NCI-H2227 treated with DMSO at 0.1 percent for 48 hours (cell line): ENCODE measurements at places on chromosomes 4 and X.

GRCh38 chr4:85512446-85513205 lies 37.7 kb downstream of the ARHGAP24 start:
- DNase-seq, result no peak

DNA sequence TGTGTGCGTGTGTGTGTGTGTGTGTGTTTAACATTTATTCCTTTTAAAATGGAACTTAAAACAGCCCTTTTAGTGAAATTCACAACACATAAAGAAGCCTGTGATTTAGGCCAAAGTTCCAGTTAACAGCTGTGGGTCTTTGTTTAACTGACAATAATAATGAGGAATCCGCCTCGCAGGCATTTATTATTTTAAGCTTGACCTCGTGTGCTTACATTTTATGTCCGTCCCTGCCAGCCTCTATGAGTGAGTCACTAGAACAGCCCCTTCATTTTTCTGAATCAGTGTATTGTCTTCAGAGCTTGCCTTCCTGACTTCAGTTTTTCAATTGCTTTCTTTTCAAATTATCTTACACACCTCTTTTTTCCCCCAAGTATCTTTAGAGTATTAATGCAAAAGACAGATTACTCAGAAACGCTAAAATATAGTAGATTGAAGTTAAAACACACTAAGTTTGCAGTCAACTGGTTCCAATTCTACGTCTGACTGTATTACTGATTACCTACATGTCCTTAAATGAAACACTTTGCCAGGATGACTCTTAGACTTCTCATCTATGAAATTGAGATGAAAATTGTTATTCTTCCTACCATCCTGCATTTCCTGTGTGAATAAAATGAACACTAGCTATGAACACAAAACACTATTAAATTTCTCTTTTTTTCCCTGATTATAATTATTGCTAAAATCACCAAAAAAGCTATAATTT lies 319.6 kb upstream of the HS3ST1 start:
- peak; percentile 77 for DNase-seq

DNA sequence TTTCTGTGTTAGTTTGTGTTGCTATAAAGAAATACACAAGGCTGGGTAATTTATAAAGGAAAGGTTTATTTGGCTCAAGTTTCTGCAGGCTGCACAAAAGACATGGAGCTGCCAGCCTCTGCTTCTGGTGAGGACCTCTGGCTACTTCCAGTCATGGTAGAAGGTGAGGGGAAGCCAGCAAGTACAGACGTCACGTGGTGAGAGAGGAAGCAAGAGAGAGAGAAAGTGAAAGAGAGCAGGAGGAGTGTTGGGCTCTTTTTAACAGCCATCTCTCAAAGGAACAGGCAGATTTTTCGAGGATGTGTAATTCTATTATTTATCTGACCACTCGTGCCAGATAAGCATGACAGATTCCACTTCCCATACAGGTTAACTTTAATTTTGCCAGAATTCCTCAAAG lies 1199.1 kb downstream of the ADGRL3 start:
- DNase-seq, result no peak

DNA sequence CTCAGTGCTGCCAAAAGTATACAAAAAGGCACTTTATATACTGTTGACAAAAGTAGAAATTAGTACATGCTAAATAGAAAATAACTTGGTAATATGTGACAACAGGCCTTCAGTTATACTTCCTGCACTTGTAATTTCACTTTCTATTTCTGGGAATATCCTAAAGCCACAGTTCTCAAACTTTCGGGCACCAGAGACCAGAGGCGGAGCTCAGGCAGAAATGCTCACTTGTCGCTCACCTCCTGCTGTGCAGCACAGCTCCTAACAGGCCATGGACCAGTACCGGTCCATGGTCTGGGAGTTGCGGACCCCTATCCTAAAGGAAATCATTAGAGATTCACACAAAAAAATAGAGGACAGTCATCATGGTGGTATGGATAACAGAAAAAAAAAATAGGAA lies 25.7 kb downstream of the ACSL4 start:
- no peak for DNase-seq

DNA sequence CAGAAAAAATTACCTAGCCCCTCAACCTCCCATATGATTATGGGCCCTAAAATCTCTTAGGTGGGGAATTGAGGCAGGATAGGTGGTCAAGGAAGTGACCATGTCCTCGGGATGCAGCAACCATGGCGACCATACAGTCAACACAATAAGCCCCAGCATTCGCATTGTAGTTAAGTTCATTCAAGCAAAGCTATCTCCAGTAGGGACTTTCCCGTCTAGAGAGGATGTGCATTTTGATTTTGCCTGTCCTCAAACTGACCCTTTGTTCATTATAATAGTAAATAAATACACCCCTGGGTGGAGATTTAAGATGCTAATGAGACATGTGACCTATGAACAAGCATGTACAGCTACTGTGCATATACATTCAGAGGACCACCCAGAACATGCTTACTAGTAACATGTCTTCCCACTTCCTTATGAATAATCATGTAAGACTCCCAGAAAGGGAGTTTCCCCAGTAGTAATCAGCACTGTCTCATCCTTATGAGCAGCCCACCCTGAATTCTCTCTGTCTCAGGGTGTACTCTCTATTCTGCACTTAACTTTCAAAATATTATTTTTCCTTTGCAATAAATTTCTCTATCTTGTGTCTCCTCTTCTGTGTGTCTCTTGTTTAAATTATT lies 74.3 kb downstream of the NUDT11 start:
- DNase-seq, result no peak

DNA sequence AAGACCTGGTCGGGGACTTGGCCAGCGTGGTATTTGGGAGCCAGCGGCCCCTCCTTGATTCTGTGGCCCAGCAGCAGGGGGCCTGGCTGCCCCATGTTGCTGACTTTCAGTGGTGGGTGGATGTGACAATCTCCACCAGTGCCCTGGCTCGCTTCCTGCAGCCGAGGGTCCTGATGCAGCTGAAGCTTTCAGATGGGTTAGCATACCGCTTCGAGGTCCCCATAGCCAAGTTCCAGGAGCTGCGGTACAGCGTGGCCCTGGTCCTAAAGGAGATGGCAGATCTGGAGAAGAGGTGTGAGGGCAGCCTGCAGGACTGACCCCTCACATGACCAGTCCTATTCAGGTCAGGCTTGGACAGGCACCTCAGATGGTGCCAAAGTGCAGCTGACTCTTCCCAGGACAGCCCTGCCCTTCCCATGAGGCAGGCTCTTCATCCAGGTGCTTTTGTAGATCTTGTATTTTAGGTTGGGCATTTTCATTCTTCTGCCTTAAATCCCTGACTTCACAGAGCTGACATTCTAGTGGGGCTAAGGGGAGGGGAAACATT lies 15.1 kb downstream of the LNX1 start:
- DNase-seq, result no peak

DNA sequence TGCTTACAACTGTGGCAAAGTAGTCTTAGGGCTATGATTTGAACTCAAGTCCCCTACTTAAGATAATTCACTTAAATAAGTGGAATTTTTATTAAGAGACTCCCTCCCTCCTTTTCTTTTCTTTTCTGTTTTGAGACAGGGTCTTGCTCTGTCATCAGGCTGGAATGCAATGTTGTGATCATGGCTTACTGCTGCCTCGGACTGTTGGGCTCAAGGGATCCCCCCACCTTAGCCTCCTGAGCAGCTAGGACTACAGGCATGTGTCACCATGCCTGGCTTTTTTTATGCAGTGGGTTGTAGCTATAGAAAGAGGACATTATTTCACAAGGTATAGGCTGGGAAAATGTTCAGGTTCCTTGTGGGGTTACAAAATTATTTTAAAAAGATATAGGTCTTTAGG lies 19.2 kb downstream of the DIAPH2 start:
- no peak for DNase-seq

DNA sequence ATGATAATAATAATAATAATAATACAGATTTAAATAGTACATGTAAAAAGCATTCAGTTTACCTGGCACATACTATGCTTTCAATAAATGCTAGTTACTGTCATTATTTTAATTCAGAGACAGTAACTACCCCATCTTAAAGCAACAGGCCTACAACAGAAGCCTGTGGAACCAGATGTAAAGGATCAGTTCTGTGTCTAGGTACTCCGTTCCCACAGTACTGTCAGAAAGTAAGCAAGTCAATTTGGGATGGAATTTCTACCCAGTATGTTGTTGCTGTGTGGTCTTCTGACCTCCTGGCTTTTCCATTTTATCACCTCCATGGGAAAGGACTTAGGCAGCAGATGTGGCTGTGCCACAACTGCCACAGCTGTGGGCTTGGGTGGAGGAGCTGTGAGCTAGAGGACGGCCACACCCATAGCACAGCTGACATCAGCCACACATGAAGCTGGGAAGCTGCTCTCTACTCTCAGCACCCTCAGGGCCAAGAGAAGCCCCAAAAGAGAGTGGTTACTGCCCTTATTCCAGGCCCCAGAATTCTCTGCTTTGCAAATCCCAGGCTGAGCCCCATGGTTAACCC lies 102.8 kb downstream of the CBR4 start:
- DNase-seq, result no peak

GRCh38 chr4:74754218-74754617 lies 40.1 kb downstream of the BTC start:
- DNase-seq, result no peak

GRCh38 chr4:86595426-86595805 lies 1.3 kb downstream of the PTPN13 start:
- DNase-seq, result no peak

DNA sequence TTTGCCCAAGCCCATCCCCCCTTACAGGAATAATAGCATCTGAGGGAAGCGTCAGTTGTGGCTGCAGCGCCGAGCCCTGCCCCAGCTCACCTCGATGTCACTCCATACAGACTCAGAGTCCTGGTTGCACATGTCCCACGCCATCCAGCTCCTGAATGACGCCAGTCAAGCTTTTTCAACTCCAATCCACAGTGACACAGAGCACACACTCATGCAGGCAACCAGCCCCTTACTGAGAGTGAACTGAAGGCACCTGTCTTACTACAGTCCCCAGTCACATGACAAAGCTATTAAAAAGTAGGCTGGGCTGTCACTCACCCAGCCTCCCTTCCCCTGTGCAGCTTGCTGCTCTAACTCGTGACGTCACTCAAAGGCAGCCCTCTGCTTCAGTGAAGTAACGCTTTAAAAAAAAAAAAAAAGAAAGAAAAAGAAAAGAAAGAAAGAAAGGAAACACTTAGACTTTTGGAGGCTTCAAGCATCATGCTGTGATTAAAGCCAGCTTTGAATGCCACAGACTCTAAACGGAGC lies at the start of gene PPARGC1A:
Gene PPARGC1A (minus strand): TSS at position 234 of the 528 bp plus-strand sequence. CDS start 90 bp downstream, at position 144.
- DNase-seq, result no peak

DNA sequence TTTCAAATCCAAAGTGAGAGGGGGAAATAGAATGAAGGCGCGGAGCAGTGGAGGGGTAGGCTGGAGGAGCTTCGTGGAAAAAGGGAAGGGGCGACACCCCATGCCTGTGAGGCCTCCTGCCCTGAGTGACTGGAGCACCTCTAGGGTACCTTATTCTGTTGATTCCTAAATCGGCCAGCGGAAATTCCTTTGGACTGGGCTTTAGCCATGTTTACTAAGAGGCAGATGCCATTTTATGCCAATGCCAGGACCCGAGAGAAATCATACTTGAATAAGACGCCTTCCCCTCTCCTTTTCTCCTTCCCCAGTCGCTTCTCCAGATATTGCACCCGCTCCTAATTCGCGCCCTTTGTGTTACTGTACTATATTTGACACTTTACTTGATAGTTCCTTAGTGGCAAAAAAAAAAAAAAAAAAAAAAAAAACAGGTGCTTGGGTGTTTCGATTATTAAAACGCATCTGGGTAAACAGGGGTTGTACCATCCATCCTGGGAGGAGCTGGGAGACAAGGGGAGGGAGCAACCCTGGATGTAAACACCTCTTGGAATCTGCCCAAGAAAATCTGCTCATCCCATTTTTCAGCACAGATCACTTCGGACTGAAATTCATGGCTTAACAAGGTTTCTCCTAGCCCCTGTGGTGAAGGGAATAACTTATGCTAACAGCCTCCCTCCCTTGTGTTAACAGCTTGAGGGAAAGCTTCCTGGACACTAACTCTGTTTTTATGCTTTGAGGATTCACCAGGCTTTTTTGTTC lies 1.5 kb downstream of the BMP3 start:
- peak; percentile 25 for DNase-seq

- DNase-seq, result no peak
Measured at GRCh38 chr4:133146574-133147241, 2.4 kb upstream of the PCDH10 start.

DNA sequence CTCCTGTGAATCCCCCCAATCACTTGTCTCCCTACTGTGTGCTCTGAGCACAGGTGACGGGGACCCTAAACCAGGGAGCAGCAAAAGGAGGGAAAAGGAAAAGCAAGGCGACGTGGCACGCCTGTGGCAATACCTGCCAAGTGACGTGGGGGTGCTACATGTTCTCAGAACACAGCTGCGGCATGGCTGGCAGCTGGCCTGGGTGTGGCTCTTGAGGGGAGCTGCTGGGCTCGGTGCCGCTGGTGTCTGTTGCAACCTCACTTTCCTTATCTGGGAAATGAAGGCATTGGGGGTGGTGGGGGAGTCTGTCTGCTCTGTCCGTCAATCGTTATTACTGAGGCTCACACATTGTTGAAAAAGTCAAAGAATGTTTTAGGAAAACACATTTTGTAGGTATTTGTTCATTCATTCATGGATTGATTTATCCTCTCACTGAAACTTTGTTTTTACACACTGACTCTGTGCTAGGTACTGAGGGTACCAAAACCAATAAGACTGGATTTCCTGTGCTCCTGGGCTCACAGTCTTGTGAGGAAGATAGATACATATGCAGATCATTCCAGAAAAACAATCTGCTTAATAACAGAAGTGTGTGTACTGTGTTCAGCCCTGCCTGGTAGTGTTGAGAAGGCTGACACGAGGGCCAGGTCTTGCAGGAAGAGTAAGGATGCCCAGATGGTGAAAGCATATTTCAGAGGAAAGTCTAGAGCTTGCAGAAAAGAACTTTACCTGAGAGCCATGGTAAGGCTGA lies 217.6 kb downstream of the PTTG2 start:
- DNase-seq, result no peak

DNA sequence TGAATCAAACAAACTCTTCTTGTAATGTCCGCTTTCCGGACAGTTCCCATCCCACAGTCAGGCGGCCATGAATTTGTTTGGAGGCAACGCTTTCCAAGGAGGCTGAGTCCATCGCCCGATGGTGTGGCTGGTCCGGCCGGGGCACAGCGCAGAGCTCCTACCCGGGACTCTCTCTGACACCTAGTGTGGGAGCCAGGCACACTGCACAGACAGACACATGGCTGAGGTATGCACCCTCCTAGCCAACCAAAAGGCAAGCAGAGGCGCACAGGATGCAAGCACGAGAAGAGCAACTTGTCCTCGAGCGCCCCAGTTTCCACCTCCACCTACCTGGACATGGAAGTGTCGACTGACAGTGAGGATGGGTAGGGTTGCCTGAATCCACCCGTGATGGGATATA lies 87.5 kb downstream of the LEF1 start:
- DNase-seq, result no peak
